ENCODE measurements at places on chromosomes 2 and 18. TPM values are rescaled to one million over a fixed set of nuclear protein-coding genes. Genes with fewer than 3 reads are reported as not detected.

Gene PAX8
- 19.8 TPM for total RNA-seq

Gene IL1RL2
- total RNA-seq = 0.97 TPM

Gene CIDEA
- total RNA-seq = not detected

Gene CTAGE1
- not detected for total RNA-seq

Gene CCDC68
- 3.6 TPM for total RNA-seq
